ENCODE measurements at places on chromosomes 4 and X.
A peak's percentile ranks its signal among the peaks of the same experiment; 100 is the strongest.

- no peak for DNase-seq
These were observed 504.3 kb upstream of the ZFP42 start for GRCh38 chr4:187491286-187491685.

DNA sequence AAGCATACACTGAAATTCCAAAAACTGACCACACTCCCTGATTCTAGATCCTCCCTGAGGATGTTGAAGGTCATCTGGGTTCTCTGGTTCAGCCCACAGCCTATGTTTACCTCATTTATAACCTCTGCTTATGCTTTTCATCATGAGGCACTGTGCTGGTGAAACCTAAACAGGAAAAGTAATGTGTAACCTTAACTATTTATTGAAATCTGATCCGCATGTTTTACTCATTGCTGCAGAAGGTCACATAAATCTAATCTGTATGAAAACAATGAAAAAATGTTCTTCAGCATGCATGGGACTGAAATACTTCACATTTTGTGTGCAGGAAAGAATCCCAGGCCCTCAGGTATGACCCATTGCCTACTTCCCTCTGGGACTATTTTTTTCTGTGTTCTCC is 30.3 kb downstream of the UCHL1 start:
- DNase-seq: no peak

GRCh38 chr4:86452924-86453531 is 93.2 kb upstream of the MAPK10 start:
- no peak for DNase-seq

DNA sequence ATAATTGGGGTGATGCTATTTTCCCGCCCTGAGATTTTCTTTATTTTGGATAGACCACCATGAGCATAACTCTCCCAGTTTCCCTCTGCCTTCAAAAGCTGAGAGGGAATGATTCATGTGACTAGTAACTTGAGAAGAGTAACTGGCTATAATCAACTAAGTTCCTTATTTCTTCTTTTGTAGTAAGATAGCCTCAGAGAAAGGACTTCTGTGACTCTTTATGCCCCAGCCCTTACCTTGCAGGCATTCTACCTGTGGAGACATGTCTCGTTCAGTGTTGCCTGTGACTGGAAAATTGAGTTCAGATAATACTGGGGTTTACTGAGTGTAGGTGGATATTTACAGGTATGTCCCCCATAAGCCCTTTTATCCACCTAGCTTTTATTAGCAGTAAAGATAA is 715.4 kb upstream of the HS3ST1 start:
- no peak for DNase-seq

- DNase-seq: no peak
These were observed 9.5 kb upstream of the CXCR3 start for GRCh38 chrX:71627588-71628404.

GRCh38 chr4:164930647-164931046 is 46.8 kb downstream of the TRIM61 start:
- no peak for DNase-seq

GRCh38 chr4:188839704-188840103 is 700.5 kb downstream of the TRIML1 start:
- no peak for DNase-seq

DNA sequence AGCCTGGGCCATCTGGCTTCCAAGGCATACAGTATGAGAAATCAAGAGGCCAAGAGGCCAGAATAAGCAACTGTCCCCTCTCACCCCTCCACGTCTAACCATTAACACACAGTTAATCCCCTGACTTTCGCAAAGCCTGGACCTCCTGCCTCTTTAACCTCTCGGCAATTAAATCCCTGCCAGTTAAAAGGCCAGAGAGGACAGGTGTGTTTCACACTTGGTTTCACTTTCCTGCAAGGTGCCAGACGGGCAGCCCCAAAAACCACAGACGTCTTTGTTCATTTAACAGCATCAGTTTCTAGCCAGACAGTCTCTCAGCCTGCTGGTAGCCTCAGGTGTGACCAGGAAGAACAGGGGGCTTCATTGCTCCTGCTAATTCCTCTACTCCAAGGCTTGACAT is 91.1 kb upstream of the KIT start:
- no peak for DNase-seq

DNA sequence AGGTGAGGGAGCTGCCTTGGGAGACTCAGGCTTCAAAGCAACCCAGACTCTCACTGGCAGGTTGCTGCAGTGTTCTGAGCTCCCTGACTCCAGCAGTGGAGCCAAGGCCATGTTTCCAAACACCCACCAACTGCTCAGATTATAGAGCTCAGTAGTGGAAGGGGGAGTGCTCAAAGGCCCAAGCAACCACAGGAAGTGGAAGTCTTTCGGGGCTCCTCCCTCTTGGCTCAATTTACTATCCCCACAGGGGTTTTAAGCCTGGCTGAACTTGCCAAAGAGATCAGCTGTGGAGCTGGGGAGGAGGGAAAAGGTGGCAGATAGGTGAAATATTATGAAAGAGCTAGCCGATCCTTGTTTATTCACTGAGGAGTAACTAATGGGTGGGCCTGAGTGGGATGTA is 82.5 kb downstream of the HPRT1 start:
- peak; percentile 29 for DNase-seq

GRCh38 chr4:139918591-139918990 is 235.4 kb downstream of the MAML3 start:
- no peak for DNase-seq

GRCh38 chrX:12820737-12821136 is 29.5 kb downstream of the PRPS2 start:
- no peak for DNase-seq

GRCh38 chrX:10111364-10112148 is 45.2 kb upstream of the CLCN4 start:
- peak; percentile 4 for DNase-seq

DNA sequence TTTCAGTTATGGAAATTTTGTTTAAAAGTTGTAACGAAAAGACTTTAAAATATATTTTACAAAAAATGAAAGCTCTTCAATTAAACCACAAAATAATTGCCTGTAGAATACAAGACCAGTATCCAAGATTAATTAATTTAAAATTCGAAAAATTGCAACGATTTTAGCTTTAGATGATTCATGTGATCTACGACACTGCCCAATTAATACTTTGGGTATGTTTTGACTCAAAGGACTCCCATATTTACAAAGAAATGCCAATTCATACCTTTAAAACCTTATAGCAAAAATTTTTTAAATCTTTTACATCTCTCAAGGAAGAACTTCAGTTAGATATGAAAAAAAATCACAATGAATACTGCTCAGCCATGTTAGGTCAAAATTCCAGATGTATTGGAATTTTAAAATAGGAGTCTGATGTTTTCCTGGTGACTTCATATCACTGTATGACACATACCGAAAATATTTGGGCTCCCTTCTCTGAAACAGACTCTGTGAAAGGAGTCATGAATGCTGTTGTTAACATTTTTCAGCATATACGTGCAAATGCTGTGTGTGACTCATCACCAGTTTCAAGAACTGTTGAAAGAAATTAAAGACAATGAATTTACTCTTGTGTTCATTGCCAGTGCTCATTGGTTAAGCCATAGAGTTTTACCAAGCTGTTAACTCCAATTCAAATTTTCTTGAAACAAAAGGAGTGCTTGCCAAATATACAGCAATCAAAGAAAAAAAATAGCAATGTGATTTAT is 13.8 kb upstream of the SMS start:
- DNase-seq: no peak

GRCh38 chr4:186617921-186618320 is 62.6 kb upstream of the MTNR1A start:
- DNase-seq: no peak

DNA sequence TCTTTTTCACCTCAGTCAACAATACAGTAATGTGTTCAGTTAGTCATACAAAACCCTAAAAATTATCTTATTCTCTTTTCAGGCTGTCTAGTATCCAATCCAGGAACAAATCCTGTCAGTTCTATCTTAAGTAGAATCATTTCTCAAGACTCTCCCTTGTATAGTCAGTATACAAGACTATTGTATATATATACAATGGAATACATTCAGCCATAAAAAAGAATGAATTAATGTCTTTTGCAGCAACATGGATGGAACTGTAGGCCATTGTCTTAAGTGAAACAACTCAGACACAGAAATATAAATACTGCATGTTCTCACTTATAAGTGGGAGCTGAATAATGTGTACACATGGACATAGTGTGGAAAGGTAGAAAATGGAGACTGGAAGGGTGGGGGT is 501.2 kb upstream of the ATOH1 start:
- no peak for DNase-seq

DNA sequence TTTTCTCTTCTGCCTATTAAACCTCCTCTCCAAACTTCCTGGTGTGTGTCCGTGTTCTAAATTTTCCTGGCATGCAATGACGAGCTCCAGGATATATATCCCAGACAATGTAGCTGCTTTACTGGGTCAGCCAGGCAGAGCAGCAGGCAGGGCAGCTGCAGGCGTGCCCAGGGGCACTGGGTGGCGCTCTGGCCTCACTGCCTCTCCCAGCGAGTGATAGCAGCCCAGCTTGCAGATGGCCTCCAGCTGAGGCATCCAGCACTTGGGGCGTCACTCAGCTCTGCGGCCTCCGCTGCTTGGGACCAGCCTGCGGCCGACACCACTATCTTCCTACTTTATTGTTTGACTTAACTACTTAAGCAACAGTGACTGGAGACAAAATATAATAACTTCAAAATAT is 23.0 kb upstream of the UBA6 start:
- DNase-seq: no peak

GRCh38 chr4:83109480-83110222 is 4.9 kb downstream of the PLAC8 start:
- DNase-seq: peak; percentile 38

DNA sequence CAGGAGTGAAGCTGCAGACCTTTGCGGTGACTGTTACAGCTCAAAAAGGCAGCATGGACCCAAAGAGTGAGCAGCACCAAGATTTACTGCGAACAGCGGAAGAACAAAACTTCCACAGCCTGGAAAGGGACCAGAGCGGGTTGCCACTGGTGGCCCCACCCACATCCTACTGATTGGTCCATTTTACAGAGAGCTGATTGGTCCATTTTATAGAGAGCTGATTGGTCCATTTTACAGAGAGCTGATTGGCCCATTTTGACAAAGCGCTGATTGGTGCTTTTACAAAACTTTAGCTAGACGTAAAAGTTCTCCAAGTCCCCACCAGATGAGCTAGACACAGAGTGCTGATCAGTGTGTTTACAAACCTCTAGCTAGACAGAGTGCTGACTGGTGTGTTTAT is 134.2 kb upstream of the FRG1 start:
- DNase-seq: no peak

GRCh38 chr4:99803566-99804101 is 13.0 kb upstream of the DAPP1 start:
- no peak for DNase-seq

DNA sequence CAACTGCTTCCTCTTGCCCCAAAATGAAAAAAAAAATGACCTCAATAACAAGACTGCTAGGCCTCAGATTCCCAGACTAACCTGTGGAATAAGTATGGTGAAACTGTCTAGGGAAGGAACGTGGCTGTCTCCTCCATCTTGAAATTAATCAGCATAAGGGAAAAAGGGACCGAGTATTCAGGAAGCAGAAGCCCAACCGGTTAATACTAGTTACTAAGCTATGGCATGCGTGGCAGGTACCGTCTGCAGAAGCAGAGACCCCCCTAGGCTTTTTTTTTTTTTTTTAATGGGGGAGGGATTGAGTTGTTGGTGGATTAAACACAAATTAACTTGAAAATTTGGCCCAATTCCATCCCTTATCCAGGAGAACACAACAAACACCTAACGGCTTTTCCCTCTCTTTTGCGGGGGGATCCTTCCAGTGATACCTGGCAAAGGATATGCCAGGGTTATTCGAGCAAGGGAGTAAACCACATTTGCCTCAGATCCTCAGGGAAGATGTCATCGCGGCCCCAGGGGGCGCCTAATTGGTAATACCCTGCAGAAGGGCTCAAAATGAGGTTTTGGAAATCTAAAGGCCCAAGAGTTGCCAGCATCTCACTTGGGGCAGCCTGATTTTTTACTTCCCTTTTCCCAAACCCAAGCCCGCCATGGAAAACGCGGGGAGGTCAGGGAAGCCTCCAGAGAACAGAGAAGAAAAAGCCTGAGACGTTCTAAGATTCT is 893 bp downstream of the RLIM start:
- peak; percentile 47 for DNase-seq

DNA sequence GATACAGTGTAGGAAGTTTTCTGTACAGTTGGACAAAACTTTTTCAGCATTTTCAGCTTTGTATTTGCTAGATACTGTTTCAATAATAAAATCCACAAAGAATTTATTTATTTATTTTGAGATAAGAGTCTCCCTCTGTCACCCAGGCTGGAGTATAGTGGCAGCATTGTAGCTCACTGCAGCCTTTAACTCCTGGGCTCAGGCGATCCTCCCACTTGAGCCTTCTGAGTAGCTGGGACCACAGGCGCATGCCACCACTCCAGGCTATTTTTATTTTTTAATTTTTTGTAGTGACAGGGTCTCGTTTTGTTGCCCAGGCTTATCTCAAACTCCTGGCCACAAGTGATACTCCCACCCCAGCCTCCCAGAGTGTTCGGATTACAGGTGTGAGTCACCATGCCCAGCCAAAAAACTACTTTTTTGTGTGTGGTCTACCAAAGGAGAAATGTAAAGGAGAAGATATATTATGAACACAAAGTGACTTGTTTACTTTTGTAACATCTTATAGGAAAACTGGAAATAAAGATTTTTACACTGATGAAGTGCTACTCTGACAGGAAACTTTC is 13.0 kb upstream of the SOWAHD start:
- DNase-seq: peak; percentile 9

DNA sequence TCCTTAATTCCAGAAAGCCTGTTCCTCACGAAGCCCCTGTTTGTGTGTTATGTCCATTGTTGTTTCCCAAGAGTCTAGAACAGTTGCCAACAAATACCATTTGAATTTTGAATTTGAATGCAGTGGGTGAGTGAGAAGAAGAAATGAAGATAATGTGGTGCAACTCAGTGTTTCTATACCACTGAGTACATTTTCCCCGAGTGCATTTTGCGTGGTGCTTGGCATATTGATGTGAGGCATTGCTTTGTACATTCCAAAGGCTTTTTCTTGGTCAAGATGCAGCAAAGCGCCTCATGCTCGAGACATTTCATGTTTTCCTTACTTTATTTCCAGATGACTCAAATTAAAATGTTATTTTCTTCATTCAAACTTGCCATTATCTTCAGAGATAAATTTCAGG is 253.1 kb upstream of the RPS6KA3 start:
- no peak for DNase-seq

DNA sequence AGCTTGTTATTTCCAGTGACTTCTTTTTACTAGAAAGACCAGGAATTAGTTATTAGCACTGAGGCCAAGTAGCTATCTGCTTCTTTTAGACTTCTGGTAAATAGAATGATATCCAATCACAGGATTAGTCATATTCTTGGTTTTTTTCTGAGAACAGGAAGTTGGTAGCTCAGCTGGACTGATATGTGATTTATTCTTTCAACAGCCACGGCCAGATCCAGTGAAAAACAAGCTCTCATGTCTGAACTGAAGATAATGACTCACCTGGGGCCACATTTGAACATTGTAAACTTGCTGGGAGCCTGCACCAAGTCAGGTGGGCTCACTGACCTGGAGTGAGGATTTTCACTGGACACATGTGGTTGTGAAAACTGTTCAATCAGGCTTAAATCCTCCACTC is 48.6 kb downstream of the PDGFRA start:
- DNase-seq: no peak

DNA sequence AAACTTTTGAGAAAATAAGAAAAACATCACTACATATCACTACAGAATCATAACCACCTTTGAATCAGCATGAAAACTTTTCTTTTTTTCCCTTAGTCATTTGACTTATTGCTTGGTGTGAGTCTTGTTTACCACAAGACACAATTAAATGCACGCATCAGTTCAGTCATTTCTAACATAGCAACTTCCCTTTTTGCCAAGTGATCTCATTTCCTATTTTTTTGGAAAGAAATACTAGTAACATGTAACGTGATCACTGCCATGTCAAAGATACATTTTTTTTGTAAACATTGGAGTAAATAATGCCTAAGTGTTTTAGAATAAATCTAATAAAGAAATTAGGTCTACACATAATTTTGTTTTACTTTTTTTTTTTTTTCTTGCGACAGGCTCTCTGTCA is 5.1 kb upstream of the CXCL8 start:
- DNase-seq: peak; percentile 58
